ENCODE measurements at places on chromosomes 16 and 17.

GRCh38 chr16:67341250-67341649, 14.6 kb downstream of the LRRC36 start:
- DNase-seq: no peak

GRCh38 chr17:67605256-67605912, 112.4 kb upstream of the NOL11 start:
- DNase-seq: peak; percentile 13

GRCh38 chr16:16861546-16861945, 482.6 kb downstream of the NPIPA7 start:
- DNase-seq: peak; percentile 27

DNA sequence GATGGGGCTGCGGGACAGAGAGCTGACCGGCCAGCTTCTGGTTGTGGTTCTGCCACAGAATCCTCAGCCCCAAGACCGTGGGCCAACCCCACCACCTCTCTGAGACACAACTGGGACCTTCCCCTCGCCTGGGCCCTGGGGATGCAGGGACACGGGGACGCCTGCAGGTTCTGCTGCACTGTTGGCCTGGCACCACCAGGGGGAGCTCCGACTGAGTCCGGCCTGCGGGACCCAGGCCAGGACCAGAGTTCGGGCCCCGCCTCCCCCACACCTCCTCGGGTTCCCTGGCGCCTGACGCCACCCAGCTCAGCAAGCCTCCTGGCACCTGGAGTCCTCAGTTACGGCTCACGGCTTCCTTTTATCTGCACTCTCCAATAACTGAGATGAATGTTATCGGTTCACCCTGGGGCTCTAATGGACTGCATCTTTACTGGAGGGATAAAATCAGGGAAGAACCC, 27.3 kb downstream of the TBC1D16 start:
- DNase-seq: peak; percentile 28

GRCh38 chr17:55303701-55304145, 39.0 kb downstream of the HLF start:
- no peak for DNase-seq

DNA sequence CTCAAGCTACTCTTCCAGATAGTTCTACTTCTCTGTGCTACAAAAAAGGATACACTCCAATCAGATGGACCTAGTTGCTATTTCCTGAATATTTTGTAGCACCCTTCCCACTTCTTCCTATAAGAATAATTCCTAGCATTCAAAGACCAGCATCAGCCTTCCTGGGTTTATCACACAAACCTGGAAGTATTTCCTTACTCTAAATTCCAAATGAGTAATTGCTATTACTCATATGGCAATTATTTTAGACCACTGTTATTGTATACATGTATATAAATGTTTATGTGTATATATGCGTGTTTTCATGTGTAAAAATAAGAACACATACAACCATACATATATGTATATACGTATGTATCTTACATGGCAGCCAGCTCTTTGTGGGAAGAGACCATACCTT, 130.6 kb downstream of the MYO1D start:
- no peak for DNase-seq

GRCh38 chr17:65311261-65311660, 174.1 kb downstream of the RGS9 start:
- no peak for DNase-seq

- no peak for DNase-seq
Measured at GRCh38 chr16:88721236-88721635, 14.9 kb downstream of the CTU2 start.

- DNase-seq: no peak
Measured at GRCh38 chr17:32523017-32523680, 36.4 kb downstream of the CDK5R1 start.

DNA sequence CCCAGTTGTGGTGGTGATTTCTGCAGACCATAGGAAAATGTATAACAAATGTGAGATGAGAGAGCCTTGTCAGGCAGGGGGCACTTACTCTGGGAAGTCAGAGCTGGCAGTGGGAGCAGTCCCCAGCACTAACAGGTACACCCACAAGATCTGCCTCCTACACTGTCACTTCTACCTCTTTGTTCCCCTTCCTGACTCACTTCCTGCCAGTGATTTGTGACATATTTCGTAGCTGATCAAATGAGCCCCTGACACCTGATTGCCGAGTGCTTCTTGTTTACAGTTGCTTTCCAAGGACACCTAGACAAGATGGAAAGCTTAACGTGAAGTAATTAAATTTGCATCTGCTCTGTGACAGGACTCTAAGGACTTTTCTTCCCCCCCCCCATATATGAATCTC, 40.5 kb downstream of the FTO start:
- no peak for DNase-seq

DNA sequence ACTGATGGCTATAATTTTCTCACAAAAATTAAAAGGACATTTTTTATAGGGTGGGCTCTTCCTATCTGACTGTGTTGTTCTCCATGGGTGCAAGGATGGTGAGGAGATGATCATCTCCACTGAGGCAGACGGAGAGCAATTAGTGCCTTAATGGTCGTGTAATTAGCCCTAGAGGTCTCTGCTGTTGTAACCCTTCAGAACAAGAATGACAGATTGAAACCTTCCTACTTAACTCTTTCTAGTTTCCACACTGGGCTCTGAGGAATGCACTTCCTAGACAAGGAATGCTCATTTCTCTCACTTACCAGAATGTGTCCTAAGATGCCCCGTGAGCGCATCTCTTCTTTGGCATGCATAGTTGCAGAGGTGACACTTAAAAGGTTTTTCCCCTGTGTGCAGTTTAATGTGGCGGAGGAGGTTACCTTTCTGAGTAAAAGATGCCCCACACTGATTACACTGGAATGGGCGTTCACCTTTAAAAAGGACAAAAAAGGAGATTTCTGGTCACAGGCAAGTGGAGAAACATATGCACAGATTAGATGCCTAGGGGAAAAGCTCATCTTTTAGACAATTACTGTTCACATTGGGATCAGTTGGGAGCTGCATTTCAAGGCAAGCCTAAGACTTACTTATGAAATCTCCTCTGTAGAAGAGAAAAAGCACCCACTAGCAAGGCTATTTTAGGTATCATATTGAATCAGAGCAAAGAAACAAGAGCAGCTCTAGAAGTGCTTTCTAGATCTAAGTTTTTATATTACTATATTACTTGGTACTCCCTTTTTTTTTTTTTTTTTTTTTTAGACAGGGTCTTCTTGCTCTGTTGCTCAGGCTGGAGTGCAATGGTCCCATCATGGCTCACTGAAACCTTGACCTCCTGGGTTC, 53.6 kb downstream of the GRB7 start:
- DNase-seq: no peak

DNA sequence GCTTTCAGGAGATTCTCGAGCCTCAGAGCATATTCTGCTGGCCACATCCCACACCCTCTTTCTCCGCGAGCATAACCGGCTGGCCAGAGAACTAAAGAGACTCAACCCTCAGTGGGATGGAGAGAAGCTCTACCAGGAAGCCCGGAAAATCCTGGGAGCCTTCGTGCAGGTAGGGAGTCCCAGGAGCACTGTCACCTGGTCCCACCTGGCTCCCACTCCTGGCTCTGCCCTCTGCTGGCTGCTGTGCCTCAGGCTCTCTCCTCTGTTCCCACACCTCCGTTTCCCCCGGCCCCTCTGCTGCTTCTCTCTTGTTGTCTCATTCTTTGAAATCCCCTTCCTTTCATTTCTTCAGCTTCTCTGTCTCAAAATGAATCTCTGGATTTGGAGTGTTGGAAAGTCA, 16.4 kb downstream of the LPO start:
- DNase-seq: no peak

DNA sequence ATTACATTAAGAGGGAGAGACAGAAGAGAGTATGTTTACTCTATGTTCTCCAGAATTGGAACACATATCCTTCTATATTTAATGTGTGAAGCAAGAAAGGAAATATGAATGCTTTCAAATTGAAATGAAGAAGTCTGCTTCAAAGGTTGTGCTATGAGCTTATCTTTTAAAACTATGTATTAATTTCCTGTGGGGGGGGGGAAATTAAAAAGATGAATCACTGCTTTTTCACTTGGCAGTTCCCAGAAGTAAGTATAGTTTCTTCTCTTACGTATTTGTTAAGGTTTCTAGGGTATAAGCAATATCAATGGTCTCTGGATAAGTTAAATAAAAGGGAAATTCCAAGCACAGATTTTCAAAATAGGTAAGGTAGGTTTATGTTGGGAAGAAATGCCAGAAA, 7.0 kb downstream of the TERF2 start:
- no peak for DNase-seq

DNA sequence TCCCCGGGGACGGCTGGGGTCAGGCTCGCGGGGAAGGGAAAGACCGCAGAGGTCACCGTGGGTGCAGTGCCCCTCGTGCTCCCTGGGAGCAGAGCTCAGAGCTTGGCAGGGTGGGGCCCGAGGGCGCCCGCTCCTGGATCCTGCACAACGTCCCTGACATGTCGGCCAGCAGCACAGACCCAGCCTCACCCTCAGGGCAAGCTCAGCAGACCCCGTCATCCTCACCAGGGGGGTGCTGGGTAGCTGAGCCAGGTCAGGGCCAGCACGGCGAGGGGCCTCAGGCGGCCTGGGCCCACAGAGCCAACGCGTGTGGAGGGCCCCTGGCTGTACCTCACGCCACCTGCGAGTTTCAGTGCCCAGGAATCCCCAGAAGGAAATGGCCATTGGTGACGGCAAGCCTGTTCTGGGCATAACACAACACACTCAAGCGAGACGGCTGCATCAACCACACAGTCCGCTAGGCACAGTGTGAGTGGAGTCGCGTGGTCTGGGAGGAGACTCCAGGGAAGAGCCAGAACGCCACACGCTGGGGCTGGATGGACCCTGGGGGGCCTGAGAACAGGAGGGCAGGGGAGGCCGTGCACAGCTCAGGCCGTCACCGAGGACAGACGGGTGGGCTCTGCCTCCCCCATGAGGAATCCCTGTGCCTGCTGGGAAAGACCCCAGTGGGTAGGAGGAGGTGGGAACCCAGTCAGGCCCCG, 60.3 kb downstream of the ZNF778 start:
- DNase-seq: no peak

DNA sequence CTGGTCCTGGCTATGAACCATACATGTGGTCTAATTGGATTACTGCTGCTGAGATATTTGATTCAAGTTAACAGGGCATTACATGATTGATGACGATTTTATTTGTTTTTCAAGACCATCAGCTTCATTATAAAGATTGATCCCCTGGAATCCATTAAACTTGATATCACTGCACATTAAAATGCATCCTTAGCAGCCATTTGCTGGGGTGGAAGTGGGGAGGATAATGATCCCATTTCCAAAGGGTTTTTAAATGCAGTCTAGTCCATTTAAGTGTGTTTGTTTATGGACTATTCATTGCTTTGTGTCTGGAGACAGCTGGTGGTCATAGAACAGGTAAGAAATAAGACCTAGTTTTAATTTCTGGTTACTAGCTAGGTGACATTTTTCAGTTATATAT, 40.9 kb downstream of the ADAMTS18 start:
- no peak for DNase-seq

DNA sequence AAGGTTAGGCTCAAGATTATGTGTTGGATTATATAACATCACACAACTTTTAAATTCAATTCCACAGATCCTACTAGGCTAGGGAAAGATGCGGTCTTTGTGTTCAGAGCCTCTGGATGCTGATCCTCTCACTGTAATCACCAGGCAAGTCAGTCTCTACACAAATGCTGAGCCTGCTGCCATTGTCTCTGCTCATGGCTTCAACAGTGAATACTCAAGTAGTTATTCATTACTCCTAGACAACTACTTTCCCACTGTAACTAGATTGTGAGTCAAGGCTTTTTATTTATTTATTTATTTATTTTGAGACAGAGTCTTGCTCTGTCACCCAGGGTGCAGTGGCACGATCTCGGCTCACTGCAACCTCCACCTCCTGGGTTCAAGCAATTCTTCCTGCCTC, 15.8 kb upstream of the NDUFAB1 start:
- no peak for DNase-seq

DNA sequence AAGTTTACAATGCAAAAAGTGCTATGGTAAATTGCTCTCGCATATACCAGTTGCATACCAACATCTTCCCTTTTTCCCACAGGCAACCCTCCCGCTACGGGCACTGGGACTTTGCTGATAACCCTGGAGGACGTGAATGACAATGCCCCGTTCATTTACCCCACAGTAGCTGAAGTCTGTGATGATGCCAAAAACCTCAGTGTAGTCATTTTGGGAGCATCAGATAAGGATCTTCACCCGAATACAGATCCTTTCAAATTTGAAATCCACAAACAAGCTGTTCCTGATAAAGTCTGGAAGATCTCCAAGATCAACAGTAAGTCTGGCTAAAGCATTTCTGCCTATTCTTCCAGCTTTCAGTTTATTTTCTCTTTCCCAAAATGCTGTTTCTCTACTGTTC, 27.9 kb upstream of the HSBP1 start:
- DNase-seq: no peak

- peak; percentile 33 for DNase-seq
Measured at GRCh38 chr16:3879887-3880564, 487 bp downstream of the CREBBP start.

- DNase-seq: no peak
Measured at GRCh38 chr16:13961099-13961811, 41.3 kb downstream of the ERCC4 start.

DNA sequence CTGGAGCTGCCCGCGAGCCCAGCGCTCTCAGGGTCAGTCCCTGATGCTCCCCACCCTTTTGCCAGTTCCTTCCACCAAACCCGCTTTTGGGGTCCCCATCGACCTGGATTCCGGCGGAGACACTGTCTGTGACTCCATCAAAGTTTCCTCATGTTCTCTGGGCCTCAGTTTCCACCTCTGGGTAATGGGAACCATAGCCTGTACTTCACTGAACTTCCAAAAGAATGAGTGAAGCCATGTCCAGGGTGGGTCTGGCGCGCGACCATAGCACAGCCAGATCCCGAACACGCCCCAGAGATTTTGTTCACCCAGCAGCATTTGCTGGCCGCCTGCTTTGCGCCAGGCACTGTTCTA, 327 bp downstream of the SDR42E2 start:
- no peak for DNase-seq

DNA sequence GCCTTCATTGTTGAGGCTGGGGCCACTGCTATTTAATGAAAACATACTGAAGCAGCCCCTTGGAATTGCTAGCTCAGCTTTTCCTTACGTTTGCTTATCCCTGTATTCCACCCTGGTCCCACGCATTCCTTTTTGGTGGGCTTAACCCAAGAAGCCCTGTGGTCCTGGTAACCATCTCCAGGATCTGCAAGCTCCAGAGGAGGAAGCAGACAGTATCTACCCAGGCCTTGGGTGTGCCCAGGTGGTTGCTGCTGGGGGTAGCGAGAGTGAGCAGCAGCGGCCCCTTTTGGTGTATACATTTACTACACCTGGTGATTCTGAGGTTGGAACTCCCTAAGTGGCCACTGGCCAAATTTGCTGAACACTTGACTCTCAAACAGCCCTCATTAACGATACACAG, 97.7 kb downstream of the CBLN1 start:
- DNase-seq: no peak

Measured in anterior cingulate cortex (tissue), 58 donors.